ENCODE measurements at places on chromosomes 1 and 21.

DNA sequence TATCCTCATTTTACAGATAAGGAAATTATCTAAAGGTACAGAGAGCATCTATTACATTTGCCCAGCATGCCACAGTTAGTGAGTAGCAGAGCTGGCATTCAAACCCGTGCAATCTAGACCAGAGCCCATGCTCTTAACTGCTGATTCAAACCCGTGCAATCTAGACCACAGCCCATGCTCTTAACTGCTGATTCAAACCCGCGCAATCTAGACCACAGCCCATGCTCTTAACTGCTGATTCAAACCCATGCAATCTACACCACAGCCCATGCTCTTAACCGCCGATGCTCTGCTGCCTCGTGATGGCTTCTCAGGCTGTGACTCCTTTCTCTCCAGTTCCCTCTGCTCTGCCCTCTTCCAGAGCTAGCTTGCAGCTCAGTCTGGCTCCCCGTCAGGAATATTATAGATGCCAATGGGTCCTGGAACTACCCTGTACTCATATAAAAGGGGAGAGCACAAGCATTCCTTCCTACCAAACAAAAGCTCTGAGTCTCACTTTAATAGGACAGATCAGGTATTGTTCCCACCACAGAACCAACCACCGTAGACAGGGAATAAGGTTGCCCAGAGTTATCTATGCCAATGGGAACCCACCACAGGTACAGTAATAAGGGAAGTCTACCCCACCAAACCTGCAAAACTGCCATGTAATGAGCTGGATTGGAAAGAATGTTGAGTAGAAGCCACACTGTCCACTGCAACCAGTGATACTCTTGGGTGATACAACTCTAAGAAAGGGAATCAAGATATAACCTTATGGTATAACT, 78.4 kb downstream of the SMYD3 start:
- peak; percentile 98 for DNase-seq

- no peak for DNase-seq
These were observed 149.9 kb upstream of the CAMK1G start for GRCh38 chr1:209433649-209434031.

- DNase-seq = peak; percentile 89
These were observed 22.2 kb downstream of the MKNK1 start for GRCh38 chr1:46581681-46582455.

- DNase-seq = no peak
These were observed 1.9 kb downstream of the PRDM16 start for GRCh38 chr1:3070644-3071564.

GRCh38 chr1:201009962-201010645, 13.4 kb downstream of the KIF21B start:
- DNase-seq = no peak

- DNase-seq = peak; percentile 22
These were observed 222.4 kb downstream of the HHIPL2 start for GRCh38 chr1:222325506-222325905.

- peak; percentile 78 for DNase-seq
These were observed 2.2 kb downstream of the NRIP1 start for GRCh38 chr21:15062606-15062965.

- DNase-seq = peak; percentile 80
These were observed 543 bp upstream of the EPHB2 start for GRCh38 chr1:22709891-22710700.

- DNase-seq = peak; percentile 85
These were observed 17.1 kb upstream of the CCDC190 start for GRCh38 chr1:162878000-162878596.

- no peak for DNase-seq
These were observed 40.6 kb upstream of the CFHR3 start for GRCh38 chr1:196734006-196734405.

GRCh38 chr21:41304068-41304720, 12.4 kb upstream of the FAM3B start:
- DNase-seq = no peak

- no peak for DNase-seq
These were observed 95.0 kb downstream of the BEND5 start for GRCh38 chr1:48681476-48682305.

DNA sequence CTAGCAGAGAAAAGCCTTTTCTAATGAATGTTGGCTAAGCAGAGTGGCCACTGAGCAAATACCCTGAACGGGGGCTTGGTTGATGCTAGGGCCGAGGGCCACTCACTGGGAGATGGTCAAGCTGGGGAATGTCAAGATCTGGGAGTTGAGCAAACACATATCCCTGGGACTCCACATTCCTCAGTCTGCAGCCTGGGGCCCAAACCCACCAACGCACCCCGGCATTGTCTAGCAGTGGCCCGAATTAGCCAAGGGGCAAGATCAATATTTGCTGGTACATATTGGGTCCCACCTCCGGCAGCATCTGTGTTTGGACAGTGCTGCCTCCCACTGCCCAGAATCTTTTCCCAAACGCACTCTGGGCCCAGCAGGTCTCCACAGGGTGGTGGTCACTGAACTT, 144.1 kb downstream of the TRABD2B start:
- no peak for DNase-seq

DNA sequence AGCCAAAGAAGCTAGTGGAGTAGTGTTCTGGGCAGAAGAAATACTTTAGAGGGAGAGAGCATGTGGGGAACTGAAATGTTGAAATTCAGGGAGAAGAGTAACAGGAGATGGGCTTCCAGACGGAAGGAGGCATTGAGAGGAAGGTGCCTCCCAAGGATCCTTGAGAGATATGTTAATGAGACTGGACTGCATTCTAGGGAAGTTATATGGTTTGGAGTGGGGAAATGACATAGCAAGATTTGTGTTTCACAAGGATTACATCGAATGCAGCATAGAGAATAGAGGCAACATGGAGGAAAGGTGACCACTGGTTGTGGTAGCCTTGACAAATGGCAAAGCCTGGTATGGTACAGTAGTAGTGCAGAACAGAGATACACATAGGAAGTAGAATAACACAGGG, 160.5 kb upstream of the HMCN1 start:
- no peak for DNase-seq

DNA sequence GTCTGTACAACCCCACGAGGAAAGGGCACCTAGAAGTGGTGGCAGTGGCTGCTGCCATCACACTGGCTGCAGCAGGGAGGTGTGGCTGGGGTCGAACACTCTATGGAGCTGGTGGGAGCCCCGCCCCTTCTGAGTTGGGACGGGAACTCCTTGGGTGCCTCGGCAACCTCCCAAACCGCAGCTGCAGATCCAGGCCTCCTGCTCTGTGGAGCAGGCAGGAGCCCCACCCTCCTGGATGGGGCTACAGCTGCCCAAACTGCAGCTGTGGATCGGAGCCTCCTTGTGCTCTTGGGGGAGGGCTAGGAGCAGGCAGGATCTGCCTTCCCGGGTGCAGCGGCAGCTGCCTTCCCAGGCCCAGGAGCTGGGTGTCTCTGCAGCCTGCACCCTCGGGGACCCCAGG, 38.9 kb upstream of the TARDBP start:
- DNase-seq = no peak

DNA sequence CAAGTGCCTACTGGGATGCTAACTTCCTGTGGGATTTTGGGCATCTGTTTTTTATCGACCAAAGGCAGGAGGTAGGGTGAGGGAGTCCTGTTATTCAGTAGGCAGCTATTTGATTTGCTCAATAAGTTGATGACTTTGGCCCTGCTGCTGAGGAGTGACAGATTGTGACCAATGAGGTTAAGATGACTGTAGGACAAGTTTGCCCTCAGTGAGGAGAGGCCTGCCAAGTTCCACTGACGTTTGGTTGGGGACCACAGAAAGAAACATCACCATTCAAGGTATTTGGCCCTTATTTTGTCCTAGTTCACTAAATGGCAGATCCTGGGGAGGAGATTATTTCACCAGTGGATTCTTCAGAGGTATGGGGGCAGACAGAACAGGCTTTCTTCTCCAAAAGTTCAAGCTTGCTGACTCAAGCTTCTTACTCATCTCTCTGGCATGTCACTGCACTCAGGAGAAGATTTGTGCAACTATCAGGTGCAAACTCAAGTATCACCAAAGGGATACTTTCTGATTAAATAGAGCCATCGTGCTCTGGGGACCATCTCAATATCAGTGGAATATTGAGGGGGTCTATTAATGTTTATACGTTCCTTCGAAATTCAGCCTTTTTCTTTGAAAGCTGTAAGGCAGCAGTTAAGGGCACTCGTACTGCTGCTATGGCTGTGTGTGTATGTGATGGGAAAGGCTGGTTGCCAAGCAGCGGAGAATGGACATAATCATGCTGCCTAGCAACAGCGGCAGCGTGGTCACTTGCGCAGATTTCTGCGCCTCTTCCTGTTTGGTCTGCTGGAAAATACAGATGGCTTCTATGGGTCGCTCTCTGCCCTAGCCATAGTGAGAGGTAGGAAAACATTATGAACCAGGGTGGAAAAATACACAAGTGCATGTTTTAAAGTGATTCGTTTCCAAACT, 78.7 kb downstream of the PBX1 start:
- no peak for DNase-seq

DNA sequence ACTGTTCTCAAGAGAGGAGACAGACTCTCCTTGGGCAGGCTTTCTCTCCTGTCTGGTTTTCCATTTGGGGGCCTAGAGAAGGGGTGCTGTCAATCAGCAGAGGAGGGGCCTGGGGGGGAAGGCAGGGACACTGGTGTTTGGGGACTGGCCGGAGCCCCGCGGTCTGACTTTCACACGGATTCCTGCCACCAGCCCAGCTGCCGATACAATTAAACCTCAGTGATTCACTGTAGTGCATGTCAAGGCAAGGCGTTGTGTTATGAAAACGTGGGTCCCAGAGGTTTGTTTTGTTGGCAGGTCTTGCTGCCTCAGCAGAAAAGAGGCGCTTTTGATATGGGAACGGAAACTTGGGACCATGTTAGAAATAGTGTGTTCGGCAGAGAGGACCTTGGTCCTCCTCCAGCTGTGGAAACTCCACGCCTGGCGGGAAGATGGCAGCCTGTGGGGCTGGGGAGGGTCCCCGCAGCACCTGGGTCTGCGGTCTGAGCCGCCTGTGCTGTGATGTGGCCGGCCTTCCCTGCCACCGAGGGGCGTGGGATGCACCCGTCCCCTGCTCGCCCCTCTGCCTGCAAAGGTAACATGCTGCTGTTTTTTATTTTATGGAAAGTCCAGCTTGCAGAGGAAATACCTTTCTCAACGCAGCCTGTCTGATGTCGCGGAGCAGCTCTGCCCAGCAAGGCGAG, 47.6 kb downstream of the SPSB1 start:
- no peak for DNase-seq

DNA sequence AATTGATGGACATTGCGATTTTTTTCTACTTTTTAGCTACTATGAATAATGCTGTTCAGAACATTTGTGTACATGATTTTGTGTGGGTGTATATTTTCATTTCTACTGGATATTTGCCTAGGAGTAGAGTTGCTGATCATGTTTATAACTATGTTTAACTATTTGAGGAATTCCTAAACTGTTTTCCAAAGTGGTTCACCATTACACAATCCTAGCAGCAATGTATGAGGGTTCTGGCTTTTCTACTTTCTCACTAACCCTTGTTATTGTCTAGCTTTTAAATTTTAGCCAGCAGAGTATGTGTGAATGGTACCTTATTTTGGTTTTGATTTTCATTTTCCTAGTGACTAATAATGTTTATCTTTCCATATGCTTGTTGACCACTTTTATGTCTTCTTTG, 86.2 kb downstream of the ATG4C start:
- no peak for DNase-seq

DNA sequence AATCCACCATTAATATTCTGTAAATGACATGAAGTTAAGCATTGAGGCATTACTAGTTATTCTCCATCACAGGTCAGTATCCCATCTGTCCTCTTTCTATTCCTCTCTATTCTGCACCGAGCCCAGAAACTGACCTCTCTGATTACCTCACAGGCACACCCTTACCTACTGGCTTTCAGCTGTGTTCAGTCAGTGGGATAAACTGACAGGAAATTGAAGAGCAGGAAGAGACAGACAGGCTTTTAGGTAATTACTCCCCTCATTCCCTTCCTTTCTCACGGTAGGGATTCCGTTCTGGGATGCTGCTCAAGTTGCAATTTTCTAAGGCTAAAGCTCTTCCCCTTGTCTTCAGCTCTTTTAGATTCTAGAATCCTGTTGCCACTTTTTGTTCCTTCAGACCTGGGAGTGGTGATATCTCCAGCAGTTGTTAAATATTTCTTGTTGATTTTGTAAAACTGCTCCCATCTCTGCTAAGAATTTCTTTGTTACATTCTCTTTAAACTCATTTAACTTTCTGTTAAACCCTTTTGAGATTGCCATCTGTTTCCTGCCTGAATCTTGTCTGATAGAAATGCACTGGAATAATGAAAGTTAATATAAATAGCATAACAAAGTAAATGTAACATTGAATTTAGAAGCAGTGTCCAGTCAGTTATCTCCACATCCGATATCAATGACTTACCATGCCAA, 1063.4 kb downstream of the PLA2G4A start:
- no peak for DNase-seq

DNA sequence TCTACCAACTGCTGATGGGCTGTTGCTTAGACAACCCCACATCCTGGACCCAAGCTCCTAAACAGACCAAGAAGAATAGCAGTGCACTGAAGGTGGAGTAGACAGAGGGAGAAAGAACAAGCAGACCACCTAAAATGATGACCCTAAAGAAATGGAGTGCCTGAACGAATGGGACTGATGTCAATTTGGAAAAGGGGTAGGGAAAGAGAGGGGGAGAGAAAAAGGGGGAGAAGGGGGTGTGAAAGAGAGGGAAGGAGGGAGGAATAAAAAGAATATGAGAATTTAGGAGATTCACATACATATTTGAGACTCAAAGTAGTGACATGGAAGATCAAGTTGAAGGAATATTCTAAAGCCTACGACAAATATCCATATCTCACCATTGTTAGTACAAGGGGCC, 144.4 kb upstream of the DUSP10 start:
- no peak for DNase-seq

DNA sequence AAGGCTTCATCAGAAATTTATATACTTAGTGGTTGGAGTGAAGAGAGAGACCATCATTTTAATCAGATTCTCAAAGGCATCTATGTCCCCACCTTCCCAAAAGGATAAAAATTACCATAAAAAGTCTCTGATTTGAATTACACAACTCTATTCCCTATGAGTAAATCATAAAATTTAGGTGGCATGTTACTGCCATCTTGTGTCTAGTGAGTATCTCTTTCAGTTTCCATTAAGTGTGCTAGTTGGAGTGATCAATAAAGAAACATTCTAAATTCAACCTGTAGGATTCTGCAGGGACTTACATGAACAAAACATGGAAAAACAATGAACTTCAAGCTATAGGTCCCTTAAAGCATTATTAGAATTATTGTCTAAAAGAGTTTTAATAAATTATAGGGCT, 655.4 kb downstream of the LTN1 start:
- peak; percentile 80 for DNase-seq
